ENCODE measurements at places on chromosomes 6 and 20.
A peak's percentile ranks its signal among the peaks of the same experiment; 100 is the strongest.

- H3K27me3 ChIP-seq = peaks cover 35% of the 10 kb centered on the region
- no peaks in the 10 kb centered on the region for H3K36me3 ChIP-seq
- no peak overlapping the region for H3K4me3 ChIP-seq
- DNase-seq = no peak
- H3K4me1 ChIP-seq = peaks cover under 1% of the 10 kb centered on the region
- H3K27ac ChIP-seq = no peak overlapping the region
Observed at GRCh38 chr20:2745060-2745910, 52.7 kb downstream of the EBF4 start.

DNA sequence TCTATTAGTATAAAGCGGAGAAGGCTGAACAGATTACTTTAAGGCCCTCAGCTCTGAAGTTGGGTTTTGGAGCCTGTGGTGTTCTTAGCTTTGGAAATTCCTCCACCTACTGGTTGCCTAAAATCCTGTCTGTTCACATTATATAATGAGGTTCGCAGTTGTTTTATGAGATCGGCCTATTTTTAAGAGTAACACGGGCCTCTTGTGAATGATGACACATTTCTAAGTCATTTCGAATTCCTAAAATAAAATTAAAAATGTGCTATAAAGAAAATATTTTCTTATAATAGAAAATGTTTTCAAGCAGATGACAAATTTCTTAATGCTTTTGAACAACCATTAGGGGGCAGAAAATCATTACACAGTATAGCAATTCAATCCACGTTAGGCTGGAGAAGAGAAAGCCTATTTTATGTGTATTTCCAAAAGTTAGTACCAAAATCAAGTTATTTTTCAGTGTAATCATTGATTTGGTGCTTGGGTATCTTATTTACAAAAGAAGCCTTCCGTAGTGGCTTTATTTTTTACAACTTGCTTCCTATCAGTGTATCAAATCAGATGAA is 15.8 kb upstream of the FAM8A1 start:
- no peak for DNase-seq
- H3K4me3 ChIP-seq = peak overlapping the region; percentile 44
- no peaks in the 10 kb centered on the region for H3K36me3 ChIP-seq
- no peaks in the 10 kb centered on the region for H3K27me3 ChIP-seq

DNA sequence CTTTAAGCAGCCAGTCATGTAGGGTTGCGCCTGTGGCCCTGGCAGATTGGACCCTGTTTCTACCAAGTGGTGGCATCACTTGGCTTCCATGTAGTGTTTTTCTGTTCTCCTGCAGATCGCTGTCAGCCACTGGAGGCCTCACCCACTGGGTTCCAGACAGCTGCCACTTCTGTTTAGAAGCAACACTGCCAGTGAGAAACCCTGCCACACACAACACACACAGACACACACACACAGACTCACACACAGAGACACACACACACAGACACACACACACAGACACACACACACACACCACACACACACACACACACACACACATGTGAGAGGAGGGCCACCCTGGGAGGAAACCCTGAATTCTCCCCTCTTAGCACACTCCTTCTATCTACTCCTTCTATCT is 51.8 kb downstream of the UTRN start:
- H3K27ac ChIP-seq = no peak overlapping the region
- no peaks in the 10 kb centered on the region for H3K36me3 ChIP-seq
- peaks cover 77% of the 10 kb centered on the region for H3K4me1 ChIP-seq
- H3K27me3 ChIP-seq = no peaks in the 10 kb centered on the region
- H3K4me3 ChIP-seq = no peak overlapping the region

- no peak overlapping the region for H3K4me3 ChIP-seq
- peaks cover 34% of the 10 kb centered on the region for H3K4me1 ChIP-seq
- no peaks in the 10 kb centered on the region for H3K27me3 ChIP-seq
- H3K27ac ChIP-seq = no peak overlapping the region
Observed at GRCh38 chr6:133301835-133302234, 60.7 kb downstream of the EYA4 start.

DNA sequence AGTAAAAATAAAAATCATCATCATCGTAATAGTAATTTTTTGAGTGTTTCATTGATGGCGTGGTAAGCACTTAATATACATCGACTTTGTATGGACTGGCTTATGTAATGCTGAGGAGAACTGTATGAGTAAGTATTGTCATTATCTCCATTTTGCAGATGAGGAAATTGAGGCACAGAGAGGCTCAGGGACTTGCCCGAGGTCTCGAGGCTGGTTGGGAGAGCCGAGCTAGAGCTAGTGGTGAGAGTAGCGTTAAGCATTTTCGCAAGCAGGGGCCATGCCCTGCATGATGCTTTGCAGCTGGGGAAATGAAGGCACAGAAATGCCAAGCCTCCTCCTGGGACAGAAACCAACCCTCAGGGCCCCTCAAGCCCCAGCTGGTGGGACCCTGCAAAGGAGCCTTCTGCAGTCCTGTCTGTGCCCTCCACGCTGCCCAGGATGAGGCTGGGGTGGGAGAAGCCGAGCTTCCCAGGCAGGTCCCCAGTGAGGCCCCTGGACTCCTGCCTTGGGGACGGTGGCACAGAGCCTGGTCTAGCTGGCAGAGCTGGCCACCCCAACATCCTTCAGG is 31.1 kb upstream of the STX16 start:
- no peaks in the 10 kb centered on the region for H3K4me1 ChIP-seq
- peaks cover 49% of the 10 kb centered on the region for H3K27me3 ChIP-seq
- DNase-seq = no peak

DNA sequence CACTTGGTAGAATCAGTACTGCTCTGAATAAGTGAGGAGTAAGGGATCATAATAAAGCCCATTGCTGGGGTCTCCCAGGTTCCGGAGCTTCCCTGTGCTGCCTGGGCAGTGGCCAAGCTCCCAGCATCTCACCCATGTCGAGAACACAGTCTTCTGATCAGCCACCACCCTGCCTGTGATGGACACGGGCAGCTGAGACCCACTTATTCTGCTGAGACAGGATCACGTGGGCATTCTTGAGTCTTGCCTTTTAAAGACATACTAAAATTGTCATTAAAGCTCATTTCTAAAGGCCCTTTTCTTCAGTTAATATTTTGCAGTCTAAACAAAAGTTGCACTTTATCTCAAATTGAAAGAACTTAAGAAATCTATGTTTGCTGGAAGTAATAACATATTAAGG is 42.7 kb upstream of the SLC22A2 start:
- H3K4me3 ChIP-seq = no peak overlapping the region
- H3K36me3 ChIP-seq = no peaks in the 10 kb centered on the region
- no peak for DNase-seq
- H3K27me3 ChIP-seq = peaks cover 13% of the 10 kb centered on the region

GRCh38 chr20:13936781-13937576 is 53.4 kb downstream of the SEL1L2 start:
- no peaks in the 10 kb centered on the region for H3K27me3 ChIP-seq
- H3K4me1 ChIP-seq = no peaks in the 10 kb centered on the region
- no peak for DNase-seq
- H3K27ac ChIP-seq = no peak overlapping the region
- H3K4me3 ChIP-seq = no peak overlapping the region
- H3K36me3 ChIP-seq = no peaks in the 10 kb centered on the region

DNA sequence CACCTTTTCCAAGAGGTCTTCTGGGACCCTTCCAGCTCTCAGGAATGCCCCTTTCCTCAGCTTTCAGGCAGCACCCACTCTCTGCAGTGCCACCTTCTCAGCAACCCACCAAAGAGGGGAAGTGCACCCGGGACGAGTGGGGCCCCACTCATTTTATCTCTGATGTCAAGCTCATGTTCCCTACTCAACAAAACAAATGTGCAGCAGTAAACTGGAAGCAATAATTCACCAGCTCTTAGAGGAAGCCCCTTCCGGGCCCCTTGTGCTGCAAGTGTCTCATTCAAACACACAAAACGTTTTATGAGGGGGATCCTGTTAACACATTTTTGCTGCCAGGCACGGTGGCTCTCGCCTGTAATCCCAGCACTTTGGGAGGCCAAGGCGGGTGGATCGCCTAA is 13.6 kb downstream of the GFOD1 start:
- peaks cover 10% of the 10 kb centered on the region for H3K36me3 ChIP-seq
- peaks cover 73% of the 10 kb centered on the region for H3K4me1 ChIP-seq
- H3K4me3 ChIP-seq = no peak overlapping the region
- no peak for DNase-seq
- peak overlapping the region; percentile 7 for H3K27ac ChIP-seq

GRCh38 chr20:33125983-33126382 is 42.0 kb upstream of the BPIFA2 start:
- peaks cover 4% of the 10 kb centered on the region for H3K4me1 ChIP-seq
- no peaks in the 10 kb centered on the region for H3K27me3 ChIP-seq
- H3K4me3 ChIP-seq = no peak overlapping the region
- no peak overlapping the region for H3K27ac ChIP-seq
- H3K36me3 ChIP-seq = no peaks in the 10 kb centered on the region
- no peak for DNase-seq

GRCh38 chr6:6885521-6886170 is 222.1 kb upstream of the RREB1 start:
- peaks cover 21% of the 10 kb centered on the region for H3K4me1 ChIP-seq
- peak overlapping the region; percentile 58 for H3K27ac ChIP-seq
- no peaks in the 10 kb centered on the region for H3K27me3 ChIP-seq
- DNase-seq = peak; percentile 47
- no peaks in the 10 kb centered on the region for H3K36me3 ChIP-seq

GRCh38 chr6:21005816-21006570 is 471.7 kb downstream of the CDKAL1 start:
- H3K36me3 ChIP-seq = no peaks in the 10 kb centered on the region
- H3K4me1 ChIP-seq = peaks cover 13% of the 10 kb centered on the region
- no peak overlapping the region for H3K4me3 ChIP-seq
- H3K27me3 ChIP-seq = no peaks in the 10 kb centered on the region
- H3K27ac ChIP-seq = no peak overlapping the region
- DNase-seq = no peak

GRCh38 chr6:44128020-44128917 is 915 bp downstream of the TMEM63B start:
- peak overlapping the region; percentile 93 for H3K27ac ChIP-seq
- peaks cover 88% of the 10 kb centered on the region for H3K4me1 ChIP-seq
- DNase-seq = peak; percentile 40
- H3K4me3 ChIP-seq = peak overlapping the region; percentile 99
- H3K36me3 ChIP-seq = no peaks in the 10 kb centered on the region

DNA sequence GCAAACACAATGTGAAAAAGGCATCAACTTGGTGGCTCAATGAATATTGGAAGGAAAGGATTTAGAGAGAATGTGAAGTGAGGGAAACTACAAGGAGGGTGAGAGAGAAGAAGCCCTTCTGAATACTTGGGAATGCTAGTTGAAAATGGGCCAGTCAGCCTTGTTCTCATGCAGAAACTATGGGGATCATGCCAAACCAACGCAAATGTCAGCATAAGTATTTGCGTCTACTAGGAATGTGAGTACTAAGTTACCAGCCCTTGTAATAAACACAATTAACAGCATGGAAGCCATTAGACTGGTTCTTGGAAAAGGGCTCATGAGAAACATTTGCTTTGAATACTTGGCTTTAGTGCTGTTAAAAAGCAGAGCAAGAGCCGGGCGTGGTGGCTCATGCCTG is 54.9 kb upstream of the AIG1 start:
- no peak for DNase-seq
- no peaks in the 10 kb centered on the region for H3K36me3 ChIP-seq
- no peak overlapping the region for H3K27ac ChIP-seq
- no peaks in the 10 kb centered on the region for H3K27me3 ChIP-seq
- H3K4me1 ChIP-seq = no peaks in the 10 kb centered on the region

DNA sequence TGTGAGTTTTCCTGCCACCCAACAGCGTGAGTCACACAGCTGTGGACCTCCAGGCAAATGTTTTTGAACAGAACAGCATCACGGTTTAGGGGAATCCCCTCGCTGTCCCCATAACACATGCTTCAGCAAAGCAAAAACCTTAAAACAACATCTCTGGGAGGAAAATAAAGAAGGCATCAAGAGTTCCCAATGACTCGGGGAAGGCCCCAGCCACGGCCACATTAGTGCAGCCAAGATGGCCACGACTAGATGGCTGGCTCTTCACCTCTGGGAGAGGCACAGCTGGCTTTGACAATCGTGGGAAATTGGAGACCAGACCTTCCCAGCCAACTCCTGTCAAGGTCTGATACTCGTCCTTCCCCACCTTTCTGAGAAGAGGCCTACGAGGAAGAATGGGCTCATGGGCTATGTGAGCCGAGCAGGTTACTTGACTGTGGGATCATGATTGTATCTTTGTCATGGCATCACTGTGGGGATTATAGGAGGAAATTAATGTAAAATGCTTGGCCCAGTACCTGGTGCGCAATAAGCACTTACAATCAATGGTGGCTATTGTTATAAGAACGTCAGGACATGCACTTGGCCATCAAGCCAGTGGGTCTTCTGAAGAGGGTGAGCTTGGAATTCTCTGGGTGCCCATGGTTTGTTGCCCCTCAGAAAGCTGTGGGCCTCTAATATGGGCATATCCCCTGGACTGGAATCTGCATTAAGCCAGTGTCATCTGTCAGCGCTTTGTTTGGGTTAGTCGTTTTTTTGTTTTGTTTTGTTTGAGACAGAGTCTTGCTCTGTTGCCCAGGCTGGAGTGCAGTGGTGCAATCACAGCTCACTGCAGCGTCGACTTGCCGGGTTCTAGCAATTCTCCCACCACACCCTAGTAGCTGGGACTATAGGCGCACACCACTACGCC is 43.6 kb downstream of the FGD2 start:
- H3K4me1 ChIP-seq = peaks cover 29% of the 10 kb centered on the region
- peak overlapping the region; percentile 72 for H3K27ac ChIP-seq
- no peaks in the 10 kb centered on the region for H3K27me3 ChIP-seq
- peak; percentile 45 for DNase-seq
- H3K4me3 ChIP-seq = no peak overlapping the region

- peaks cover 33% of the 10 kb centered on the region for H3K4me1 ChIP-seq
- H3K27me3 ChIP-seq = no peaks in the 10 kb centered on the region
- peak within 1 kb of the TSS; percentile 78 for H3K27ac ChIP-seq
- no peaks in the 10 kb centered on the region for H3K36me3 ChIP-seq
Observed at GRCh38 chr6:157981395-157982101, at the start of gene SYNJ2. Gene SYNJ2 (plus strand): TSS chr6:157981863. CDS start chr6:157981962, 99 bp downstream.

DNA sequence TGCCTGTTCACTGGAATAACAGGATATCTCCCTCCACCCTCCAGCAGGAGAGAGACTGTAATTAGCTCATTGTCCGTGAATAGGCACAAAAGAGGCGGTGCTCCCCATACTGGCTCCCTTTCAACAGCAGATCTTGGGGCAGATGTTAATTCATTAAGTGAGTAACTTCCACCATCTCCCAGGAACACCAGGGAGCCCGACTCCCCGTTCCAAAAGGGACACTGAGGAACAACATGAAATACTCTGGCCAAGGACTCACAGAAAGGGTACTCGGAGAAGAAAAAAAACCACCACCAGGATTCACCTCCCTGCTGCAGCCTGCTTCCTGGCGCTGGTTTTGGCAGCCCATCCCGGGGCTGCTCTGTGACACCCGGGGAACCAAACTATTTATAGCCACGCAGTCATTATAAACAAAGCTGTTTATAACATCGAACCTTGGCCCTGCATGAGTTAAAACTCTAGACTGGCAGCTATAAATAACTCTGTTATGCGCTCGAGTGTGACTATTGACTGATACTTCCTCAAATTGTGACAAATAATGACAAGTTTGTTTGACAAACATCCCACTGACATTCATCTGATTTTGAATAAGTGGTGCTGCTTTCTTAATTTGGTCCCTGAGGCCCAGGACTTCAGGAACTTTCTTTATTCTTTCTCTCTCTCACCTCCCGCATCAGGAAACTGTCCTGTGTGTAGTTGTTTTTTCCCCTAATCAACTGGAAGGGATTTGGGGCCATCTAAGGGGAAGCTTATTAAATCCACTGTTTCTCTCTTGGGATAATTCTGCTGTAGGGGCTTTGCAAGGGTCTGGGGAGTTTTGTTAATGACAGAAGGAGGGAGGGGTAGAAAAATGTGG is 521.6 kb downstream of the CD83 start:
- peak overlapping the region; percentile 87 for H3K27ac ChIP-seq
- peak; percentile 52 for DNase-seq
- H3K36me3 ChIP-seq = no peaks in the 10 kb centered on the region
- peaks cover 43% of the 10 kb centered on the region for H3K4me1 ChIP-seq
- H3K4me3 ChIP-seq = peak overlapping the region; percentile 54
- no peaks in the 10 kb centered on the region for H3K27me3 ChIP-seq
